GM23338 (cell line): ENCODE measurements at places on chromosomes 2 and 18. TPM values are rescaled to one million over a fixed set of nuclear protein-coding genes. Genes with fewer than 3 reads are reported as not detected.

- DNase-seq: no peak
These were observed 81.4 kb upstream of the MSH2 start for GRCh38 chr2:47321411-47322031.

UGT1A5 gene
- total RNA-seq: not detected in 2 replicates

NFATC1 gene
- 5.0 and 6.4 TPM in 2 replicates for total RNA-seq

- no peak for DNase-seq
These were observed 1.4 kb upstream of the SIX3 start for GRCh38 chr2:44940049-44940494.

DNA sequence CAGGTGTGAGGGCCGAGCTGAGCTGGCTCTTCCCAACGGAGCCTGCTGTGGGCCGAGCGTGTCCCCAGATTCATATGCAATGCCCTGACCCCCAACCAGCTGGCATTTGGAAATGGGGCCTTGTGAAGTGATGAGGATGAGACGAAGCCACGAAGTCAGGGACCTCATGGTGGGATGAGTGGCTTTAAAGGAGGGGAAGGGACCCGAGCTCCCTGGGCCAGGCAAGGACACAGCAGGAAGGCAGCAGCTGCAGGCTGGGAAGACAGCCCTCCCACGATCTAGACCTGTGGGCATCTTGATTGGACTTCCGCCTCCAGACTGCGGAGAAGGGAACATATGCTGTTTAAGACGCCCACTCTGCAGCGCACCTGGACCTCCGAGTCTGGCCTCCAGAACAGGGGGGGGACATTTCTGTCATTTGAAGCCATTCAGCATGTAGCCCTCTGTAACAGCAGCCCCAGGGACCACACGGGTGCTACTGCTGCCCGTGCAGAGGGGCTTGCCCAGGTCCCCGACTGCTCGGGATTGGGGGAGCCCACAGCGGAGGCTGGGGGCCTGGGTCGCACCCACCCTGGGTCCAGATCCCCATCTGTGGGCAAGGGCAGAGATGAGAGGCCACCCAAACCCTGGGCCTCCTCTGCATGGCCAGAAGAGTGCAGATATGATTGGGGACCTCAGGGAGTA is 27.2 kb downstream of the KIF1A start:
- DNase-seq: no peak

MC5R gene
- 0.54 TPM in 1 of 2 replicates, not detected in the other for total RNA-seq

- DNase-seq: peak; percentile 43
These were observed 24.7 kb upstream of the KCNS3 start for GRCh38 chr2:17853799-17854198.

GRCh38 chr2:55175254-55176093 is 56.6 kb downstream of the CLHC1 start:
- DNase-seq: peak; percentile 69

GRCh38 chr18:8406186-8406867 is 202.9 kb upstream of the RAB12 start:
- DNase-seq: no peak

DNA sequence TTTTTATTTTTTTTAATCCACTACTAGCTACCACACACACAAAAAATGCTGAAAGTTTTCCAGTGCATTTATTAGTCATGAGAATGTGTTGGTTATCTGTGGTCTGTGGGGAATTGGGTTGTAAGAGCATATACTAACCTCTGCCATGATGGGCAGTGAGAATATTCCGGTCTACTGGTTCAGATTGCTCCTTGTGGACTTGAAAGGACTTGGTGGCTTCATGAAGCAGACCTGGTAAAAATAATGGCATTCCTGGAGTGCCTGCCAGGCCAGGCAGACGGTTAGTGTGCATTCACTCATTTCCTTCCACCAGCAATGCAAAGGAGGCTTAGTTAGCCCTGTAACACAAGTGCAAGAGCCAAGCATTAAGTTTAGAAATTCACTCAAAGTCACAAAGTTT is 150.8 kb downstream of the THSD7B start:
- DNase-seq: no peak

DNA sequence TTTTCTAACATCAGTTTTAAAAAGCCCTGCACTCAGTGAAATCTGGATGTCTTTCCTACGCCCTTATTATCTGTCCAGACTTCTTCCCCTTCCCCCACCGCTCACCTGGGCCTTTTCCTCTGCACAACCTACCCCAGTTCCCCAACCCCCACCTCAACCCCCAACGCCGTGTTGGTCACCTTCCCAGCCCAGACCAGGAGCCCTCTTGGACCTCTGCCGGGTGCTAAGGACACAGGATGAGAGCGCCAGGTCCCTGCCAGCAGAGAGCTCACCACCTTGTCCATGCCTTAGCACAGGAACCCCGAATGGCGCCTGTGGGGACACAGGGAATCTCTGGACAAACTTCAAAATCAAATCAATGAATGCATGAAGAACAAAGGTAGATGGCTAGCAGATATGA is 966 bp upstream of the RBM43 start:
- DNase-seq: peak; percentile 42

DNA sequence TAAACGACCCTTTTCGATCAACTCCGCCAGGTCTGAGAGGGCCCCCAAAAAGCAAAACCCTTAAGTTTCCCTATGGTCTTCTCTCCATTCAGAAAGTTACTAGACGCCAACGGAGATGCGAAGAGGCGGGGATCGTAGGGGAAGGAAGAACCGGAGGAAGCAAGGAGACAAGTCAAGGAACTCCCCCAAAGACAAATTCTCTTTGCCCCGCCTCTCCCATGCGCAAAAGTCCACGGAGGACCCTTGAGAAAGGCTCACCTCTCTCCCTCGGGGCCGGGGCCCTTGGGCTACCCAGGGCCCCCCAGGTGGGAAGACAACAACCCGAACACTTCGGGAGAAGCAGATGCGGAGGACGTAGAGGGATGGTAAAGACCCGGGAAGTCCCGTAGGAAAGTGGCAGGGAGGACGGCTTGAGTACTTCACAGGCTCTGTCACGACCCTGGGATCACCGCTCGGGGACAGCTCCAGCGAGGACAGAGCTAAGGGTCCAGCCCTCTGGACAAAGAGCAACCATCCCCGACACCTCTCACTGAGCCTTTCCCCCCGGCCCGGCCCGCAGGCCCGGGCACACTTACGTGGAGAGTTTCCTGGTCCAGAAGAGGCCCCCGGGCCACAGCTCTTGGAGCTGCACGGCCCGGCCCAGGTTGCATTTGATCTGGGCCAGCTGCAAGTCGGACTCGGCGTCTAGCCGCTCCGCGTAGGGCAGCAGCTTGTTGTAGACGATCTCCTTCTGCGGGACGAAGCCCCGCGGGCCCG is 647 bp downstream of the PSME4 start:
- DNase-seq: peak; percentile 39
